ENCODE measurements at places on chromosomes 7 and 10.

DNA sequence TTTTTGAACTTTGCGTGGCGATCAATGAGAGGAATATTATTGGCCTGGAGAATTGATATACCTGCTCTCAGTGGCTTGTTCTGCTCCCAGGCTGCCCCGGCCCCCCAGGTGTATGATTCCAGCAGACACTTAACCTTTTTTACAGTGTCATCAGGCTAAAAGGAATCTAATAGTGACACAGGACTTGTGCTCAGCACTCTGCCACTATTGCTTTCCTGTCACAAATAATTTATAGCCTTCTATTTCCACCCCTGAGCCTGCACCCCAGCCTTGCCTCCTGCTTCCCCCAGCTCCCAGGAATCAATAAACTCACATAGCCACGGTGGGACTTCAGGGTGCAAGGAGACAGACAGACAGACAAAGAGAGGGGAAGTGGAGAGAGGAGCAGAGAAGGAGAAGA lies 28.3 kb downstream of the PAX2 start:
- DNase-seq, result no peak

- no peak for DNase-seq
Measured at GRCh38 chr7:42714356-42714755, 197.5 kb downstream of the C7orf25 start.

DNA sequence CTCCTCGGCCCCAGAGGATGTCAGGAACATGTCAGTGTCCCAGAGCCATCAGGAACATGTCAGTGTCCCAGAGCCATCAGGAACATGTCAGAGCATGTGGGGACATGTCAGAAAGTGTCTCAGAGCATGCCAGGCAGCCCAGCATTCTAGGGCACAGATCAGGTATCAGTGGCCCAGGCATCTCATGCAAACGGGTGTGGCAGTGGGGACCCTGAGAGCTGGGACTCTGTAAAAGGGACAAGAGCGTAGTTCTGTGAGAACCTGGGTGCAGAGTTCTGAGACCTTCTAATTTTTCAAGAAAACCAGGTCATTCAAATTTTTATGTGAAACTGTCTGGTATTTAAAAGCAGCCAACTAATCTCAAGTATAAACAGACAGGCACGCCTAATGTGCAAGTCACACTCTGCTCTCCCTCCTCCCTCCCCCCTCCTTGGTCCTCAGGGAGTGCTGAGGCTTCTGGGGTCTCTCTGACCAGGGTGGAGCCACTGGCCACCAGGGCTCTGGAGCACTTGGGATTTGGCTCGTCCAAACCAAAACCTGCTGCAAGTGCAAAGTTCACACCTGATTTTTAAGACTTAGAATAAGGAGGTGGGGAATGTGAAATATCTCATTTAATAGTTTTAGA lies 64.6 kb downstream of the ALOX5 start:
- DNase-seq, result no peak

DNA sequence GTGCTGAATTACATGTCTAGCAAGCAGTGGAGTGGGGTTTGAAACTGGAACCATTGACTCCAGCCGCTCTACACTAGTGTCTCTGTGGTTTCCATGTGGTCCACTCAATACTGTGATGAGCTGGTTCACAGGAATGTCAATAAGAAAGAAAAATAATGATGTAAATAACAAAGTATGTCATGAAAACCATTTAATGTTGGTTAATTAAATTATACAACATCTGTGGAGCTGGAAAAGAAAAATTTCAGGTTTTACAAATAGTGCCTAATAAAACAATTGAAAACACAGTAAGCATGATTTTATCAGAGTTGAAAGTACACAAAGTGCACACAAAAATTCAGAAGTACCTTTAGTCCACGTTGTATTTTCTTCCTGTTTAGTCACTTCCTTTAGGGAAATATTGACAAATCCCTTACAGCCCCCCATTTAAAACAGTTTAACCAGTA lies 28.7 kb upstream of the NAMPT start:
- no peak for DNase-seq

DNA sequence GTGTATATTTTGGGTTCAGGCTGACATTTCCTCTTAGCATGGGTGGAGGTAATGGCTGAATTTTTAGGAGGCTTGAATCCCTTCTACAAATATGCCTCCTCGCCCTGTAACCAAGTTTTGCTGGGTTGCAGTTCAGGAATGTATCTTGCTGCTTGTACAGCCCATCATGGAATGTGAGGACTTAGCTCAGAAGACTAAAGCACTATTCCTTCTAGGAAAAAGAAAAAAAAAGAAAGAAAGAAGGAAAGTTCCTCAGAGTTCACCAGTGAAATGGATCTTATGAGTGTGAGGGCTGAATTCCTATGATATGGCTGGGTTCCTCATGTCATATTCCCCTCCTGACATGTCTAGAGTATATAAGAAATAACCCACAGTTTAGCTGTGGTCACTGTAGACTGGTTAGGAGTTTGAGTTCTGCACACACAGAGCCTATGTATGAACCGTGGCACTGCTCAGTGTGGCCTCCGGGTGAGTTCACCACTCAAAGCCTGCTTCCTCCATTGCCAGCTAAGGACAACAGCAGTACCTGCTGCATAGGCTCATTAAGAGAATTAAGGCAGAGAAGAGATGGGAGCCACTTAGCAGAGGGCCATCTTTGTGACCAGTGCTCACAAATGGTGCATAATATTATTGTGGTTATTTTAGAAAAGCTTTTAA lies 114.0 kb downstream of the TACC2 start:
- no peak for DNase-seq

GRCh38 chr7:131540491-131541162 lies 15.8 kb downstream of the PODXL start:
- peak; percentile 25 for DNase-seq

- no peak for DNase-seq
Measured at GRCh38 chr7:40077849-40078248, 56.6 kb downstream of the MPLKIP start.

DNA sequence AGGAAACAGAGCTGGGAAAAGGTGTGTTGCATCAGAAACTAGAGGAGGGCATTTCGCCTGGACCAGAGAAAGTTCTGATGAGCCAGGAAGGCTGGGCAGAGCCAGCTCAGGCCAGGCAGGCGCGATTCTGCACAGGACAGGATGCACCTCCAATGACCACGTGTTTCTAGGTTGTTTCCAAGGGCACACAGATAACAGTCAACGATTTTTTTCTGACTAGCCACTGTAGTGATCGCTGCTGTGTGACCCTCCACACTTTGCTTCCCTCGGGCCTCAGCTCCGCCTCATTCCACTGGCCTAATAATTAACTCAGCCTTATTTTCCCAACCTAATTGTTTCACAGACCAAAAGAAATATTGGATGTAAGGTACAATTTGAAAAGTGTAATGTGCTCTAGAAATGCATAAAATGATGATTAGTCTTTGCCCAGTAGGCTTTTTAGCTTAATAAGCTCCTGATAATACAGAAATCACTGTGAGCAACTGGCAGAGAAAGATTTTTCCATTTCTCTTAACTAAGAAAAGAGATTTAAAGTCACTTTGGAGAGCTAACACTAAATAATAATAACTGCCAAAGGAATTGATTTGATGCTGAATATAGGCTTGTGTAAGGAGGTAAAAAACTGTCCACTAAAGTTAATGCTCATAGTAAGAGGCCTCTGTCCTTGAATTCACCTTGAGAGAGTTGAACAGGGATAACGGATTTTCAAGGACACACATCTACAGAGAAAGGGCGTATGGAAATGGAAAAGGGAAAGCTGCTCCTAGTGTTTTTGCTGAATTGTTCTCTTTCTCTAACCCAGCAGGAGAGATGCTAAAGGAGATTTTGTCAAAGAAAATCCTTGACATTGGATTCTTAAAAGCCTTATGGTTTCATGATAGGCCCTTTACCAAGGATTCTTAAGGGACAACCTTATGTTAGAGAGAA lies 291.0 kb upstream of the C7orf33 start:
- no peak for DNase-seq

GRCh38 chr7:34247468-34247867 lies 342.1 kb downstream of the BMPER start:
- DNase-seq, result no peak

GRCh38 chr7:29457565-29458011 lies 106.0 kb upstream of the PRR15 start:
- DNase-seq, result no peak

- no peak for DNase-seq
Measured at GRCh38 chr10:19299645-19300044, 251.0 kb downstream of the MALRD1 start.

GRCh38 chr7:100974021-100974420 lies 4.7 kb downstream of the MUC12 start:
- no peak for DNase-seq

DNA sequence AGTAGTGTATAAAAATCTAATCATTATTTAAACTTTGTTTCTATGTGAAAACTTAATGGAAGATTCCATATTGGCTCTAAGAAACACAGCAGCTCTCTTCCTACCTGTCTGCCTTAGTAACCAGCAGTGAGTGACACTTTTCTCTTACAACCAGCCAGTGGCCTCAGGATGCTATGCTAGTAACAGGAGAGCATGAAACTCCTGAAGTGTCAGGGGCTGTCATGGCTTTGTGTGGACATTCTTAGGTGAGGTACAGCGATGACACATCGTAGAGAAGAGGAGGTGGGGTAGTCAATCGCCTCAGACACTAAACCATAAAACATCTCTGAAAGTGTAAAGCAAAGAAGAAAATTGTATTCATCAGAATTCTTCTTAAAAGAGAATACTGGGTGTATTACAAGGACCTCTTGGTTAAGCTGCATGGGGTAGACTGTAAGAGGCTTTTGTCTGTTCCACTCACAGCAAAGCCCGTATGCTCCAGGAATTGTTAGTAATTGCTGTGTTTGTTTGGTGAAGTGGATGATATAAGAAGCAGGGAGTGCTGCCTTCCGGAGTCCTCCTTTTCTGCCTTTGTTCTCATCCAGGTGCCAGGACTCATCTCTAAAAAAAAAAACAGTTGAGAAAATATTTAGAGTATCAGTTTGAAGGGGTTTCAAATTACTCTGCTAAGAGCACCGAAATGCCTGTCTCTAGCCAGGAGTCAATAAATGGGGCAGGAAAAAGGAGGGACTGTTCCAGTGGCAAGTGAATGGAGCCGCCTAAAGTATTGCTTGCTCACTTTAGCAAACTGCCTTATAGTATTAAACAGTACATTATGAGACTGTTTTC lies 518.8 kb downstream of the CNTNAP2 start:
- peak; percentile 96 for DNase-seq

GRCh38 chr10:119270762-119271366 lies 63.5 kb downstream of the GRK5 start:
- DNase-seq, result no peak

DNA sequence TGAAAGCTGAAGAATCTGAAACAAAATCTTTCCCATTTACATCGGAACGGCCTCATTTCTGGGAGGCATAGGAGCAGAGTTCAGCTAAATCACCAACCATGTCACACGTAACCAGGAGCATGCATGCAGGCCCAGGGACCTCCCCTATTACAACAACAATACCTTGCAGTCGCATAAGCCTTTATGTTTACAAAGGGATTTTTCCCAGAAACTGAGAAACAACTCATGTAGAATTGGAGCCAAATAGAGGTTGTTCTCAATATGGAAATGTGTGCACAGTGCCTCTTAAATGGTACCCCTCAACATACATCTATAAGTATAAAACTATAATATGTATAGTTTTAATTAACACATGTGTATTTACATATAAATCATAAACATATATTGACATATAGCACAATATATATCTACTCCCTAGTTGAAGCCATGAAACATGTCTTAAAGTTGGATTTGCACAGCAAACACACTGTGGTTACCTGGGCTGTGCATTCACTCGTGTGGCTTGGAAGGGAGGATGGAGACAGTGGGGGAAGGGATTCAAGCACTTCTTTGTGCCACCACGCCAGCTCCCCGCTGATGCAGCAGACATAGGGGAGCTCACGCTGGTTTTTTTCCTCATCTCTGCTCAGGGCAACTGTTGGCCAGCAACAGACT lies 35.0 kb upstream of the DGKI start:
- no peak for DNase-seq

DNA sequence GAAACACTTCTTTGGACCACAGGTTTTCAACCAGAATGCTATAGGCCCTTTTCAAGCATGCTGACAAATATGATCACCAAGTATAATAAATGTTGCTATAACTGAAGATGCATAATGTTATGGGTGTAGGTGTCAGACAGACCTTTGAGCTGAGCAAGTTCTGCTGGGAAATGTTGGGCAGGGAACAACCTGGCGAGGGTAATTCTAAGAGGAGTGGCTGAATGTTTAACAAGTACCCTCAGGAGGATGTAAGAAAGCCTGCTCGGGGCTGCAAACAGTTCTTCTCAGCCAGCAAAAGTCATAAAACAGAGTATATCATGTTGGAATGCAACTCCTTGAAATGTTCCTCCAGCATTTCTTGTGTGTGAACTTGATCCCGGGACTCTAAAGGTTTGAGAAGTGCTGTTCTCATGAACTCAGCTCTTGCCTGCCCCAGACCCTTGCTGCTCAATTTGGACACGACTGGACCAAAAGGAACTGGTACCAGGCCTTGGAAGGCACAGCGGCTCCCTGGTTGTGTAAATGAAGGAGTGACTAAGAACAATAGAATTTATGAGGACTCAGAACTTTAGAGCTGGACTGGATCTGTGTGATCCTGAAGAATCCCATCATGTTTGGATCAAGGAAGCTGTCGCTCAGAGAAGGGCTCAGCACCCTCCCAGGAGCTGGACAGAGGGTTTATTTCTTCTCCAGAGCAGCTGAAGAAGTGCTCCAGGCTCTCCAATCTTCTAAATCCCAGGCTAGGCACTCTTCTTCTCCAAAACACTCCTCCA lies 143.2 kb upstream of the ANK3 start:
- no peak for DNase-seq

- no peak for DNase-seq
Measured at GRCh38 chr7:111371437-111371836, 190.9 kb downstream of the IMMP2L start.

- no peak for DNase-seq
Measured at GRCh38 chr10:120098232-120098930, 205.9 kb downstream of the SEC23IP start.

- no peak for DNase-seq
Measured at GRCh38 chr10:47101807-47102206, 190.6 kb downstream of the PTPN20 start.

GRCh38 chr10:48306870-48307710 lies 613 bp downstream of the MAPK8 start:
- no peak for DNase-seq

DNA sequence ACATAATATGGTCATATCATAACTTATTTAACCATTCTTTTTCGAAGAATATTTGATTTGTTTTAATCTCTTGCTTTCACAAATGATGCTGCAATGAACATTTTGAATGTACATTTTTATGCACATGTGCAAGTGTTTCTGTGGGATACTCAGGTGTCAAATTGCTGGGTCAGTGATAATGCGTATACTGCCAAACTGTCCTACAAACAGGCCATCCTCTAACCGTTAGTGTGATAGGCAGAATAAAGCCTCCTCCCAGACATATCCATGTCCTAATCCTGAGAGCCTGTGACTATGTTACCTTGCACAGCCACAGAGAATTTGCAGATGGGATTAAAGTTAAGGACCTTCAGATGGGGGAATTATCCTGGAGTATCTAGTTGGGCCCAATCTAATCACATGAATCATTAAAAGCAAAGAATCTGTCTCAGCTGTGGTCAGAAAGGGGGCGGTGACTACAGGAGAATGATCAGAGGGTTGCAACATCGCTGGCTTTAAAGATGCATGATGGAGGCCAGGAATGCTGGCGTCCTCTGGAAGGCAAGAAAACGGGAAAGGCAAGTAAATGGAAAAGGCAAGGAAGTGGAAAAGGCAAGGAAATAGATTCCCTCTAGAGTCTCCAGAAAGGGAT lies 46.7 kb downstream of the FZD1 start:
- DNase-seq, result no peak

Measured in NCI-H2029 (cell line).